ENCODE measurements at places on chromosomes 11 and 22.

DNA sequence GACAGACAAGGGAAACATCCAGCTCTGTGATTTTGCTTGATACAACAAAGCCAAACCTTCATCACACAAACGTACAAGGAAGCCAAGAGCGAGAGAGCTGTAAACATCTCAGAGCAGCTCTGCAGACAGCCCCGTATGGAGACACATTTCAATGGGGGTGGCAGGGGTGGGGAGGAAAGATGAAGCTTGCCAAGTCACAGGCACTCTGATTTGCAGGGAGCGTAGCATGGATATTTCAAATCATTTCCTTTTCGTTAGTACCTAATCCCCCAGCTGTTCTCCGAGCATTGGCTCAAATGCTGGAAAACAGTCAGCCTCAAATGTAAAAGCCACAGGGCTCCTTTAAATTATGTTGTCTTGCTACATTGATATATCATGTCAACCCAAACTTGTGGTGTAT lies 458.9 kb upstream of the CADM1 start:
- DNase-seq, result no peak

GRCh38 chr11:48033918-48034341 lies 53.6 kb downstream of the PTPRJ start:
- no peak for DNase-seq

- DNase-seq, result no peak
Observed at GRCh38 chr11:58600510-58600909, 21.6 kb downstream of the ZFP91 start.

- DNase-seq, result no peak
Observed at GRCh38 chr11:72589802-72590761, 84.1 kb downstream of the PDE2A start.

- no peak for DNase-seq
Observed at GRCh38 chr22:26806445-26807175, 149.2 kb downstream of the MIAT start.

DNA sequence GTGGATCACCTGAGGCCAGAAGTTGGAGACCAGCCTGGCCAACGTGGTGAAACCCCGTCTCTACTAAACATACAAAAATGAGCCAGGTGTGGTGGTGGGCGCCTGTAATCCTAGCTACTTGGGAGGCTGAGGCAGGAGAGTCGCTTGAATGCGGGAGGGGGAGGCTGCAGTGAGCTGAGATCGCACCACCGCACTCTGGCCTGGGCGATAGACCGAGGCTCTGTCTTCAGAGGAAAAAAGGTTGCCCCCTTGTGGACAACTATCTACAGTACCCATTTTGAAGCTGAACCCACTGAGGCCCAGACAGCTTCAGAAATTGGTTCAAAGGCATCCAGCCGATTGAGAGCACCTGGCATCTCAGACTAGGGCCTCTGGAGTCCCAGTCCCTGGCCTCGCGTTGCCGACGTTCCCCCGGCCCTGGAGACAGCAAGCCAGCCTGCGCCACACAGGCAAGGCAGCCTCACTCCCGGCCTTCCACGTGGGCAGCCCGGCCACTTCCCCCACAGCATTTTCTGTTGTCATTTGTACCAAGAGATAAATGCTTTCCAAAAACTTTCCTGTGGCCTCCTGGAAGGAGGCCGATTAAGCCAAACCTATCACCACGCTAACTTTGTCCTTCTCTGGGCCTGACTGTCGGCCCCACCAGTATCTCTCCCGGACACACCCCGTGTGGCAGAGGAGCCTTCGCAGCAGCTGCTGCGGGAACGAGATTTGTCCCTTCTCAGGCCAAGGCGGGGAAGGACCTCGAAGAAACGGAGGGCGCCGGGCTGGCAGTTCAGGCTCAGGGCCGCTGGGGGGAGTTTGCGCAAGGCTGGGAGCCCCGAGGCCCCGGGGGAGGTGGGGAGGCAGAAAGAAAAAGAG lies 82.8 kb downstream of the FLI1 start:
- peak; percentile 34 for DNase-seq

GRCh38 chr11:36243641-36244040 lies 45.6 kb downstream of the COMMD9 start:
- no peak for DNase-seq

DNA sequence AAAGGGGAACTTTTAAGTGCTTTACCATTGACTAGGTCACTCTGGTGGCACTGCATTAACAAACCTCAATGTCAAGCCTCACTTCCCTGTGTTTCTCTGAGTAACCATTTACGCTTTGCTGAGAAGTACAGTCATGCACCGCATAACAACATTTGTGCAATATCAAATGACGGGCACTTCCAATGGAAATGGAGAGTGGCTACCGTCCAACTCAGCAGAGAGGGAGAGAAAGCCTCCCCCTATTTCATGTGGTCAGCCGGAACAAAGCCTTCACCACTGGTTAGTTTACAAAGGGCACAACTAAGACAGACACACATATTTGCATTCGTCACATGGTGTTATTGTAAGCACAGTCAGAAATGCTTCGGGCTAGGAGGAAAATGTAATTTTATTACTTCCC lies 117.3 kb downstream of the RASSF10 start:
- no peak for DNase-seq

DNA sequence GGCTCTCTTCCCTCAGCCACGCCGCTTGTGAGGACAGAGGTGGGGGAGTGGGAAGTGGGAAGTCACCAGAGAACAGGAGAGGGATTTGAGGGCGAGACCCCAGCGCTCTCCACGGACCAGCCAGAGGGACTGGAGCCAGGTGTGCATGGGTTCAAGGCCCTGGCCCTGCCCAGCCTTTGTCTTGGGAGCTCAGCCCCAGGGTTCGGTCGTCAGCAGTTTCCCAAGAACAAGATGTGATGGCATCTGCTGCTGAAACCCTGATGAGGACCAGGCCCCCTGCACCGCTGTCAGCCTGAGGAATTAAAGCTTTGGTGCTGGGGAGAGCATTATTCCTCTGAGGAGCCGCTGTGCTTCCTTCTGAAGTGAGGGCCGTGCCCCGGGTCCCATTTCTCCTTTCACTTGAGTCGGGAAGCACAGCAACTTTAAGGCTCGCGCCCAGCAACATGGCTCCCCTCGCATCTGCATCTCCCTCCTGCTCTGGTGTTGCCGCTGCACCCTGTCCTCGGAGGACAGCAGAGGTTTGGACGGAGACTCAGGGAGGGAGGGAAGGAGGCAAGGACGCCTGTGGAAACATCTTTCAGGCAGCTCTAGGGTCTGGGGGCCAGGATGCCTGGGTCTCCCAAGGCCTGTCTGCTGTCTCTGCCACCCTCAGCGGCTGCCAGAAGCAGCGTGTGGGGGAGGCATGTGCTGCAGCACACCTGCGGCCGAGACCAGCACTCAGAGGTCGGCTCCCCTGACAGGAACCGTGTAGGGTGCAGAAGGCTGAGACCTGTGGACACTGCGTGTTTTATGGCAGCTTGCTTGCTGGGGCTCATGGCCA lies 3.8 kb downstream of the IFITM5 start:
- no peak for DNase-seq

DNA sequence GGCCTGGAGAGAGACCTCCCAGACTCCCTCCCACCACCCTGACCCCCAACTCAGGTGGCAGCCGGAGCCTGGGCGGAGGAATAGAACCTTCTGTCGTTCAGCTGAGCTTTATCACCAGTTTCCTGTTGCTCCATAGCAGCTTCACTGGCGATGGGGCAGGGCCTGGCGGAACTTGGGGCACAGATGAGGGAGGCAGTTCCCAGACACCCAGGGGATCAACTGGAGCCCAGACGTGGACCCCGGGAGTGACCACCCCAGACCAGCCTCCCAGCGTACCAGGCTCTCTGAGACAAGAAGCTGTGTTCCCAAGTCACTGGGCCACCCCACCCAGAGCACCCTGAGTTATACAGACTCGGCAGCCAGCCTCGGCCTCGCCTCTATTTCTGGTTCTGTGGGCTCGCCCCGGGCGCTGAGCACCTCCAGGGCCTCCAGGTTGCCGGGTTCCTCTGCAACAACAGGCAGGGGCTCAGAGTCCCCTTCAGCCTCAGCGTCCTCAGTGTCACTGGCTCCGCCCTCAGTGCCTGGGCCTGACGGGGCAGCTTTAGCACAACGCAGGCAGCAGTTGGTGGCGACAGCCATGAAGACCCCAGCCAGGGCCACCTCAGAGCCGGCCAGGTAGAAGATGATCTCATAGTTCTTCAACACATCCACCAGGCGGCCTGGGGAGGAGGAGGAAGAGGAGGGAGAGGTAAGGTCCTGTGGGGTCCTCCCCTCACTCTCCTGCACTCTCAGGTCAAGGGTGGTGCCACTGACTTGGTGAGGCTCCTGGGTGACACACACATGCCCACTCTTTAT lies 5.7 kb downstream of the SLC16A8 start:
- no peak for DNase-seq

DNA sequence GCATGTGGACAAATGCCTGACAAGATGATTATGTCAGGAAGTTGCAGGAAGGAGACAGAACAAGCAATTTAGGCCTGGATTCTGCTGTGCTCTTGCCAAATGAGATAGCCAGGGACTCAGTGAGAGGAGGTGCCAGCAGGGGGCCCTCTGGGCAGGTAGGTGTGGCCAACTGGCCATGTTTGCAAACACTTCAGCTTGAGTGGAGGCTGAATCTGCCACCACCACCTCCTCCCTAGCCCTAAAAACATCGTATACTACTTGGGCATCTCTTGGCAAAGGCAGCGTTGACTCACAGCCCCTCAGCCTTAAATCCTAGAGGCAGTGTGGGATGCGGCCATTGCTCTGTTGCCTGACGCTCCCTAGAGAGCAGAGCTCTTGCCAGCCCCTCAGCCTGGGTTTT lies 95.1 kb upstream of the PLET1 start:
- peak; percentile 22 for DNase-seq

DNA sequence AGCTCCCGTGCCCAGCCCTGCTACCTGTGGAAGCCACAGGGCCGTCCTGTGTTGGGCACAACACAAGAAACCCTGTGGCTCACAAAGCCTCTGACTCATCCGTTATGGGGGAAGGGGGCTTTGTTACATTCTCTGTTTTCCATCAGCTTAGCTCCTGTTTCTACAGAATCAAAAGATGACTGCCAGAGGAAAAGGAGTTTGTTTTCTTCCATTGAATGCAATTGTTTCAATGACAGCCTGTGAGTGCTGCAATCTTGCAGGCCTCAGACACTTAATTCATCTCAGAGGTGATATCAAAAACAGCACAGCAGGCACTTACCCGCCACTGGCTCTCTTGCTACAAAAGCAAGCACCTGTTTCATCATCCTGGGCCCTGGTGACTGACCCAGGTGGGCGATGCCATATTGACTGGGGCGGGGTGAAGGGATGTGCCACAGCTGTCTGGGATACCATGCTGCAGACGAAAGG lies 194.3 kb downstream of the OPCML start:
- no peak for DNase-seq

DNA sequence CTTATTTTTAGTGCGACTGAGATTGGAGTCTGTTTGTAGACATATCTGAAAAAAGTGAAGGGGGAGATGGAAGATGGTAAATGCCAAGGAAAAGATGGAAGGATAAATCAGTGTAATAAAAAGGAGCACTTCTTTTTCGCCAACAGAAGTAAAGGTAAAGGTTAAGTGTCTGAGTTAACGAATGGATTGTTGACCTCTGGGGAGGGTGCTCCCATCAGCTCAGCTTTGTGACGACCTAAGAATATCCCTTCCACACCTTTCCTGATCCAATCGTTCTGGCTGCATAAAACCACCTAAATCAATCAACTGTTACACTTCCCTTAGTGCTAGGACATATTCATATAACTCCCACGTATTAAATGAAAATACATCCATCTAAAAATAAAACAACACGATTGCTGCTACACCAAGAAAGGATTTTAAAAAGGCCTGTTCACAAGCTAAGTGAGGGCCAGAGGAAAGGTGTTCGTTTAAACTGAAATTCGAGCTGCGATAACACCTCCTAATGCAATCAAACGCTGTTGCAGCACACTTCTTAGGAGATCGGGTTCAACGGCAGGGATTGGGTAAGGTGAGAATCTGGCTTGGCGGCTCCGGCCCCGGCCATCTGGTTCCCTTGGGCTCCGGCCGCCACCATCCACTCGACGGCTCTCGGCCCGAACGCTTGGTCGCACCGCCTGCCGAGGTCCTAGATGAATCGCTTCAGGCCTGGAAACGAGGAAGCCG lies 658 bp downstream of the C11orf71 start:
- DNase-seq, result no peak

- no peak for DNase-seq
Observed at GRCh38 chr11:60838132-60838531, 3.8 kb upstream of the CCDC86 start.

DNA sequence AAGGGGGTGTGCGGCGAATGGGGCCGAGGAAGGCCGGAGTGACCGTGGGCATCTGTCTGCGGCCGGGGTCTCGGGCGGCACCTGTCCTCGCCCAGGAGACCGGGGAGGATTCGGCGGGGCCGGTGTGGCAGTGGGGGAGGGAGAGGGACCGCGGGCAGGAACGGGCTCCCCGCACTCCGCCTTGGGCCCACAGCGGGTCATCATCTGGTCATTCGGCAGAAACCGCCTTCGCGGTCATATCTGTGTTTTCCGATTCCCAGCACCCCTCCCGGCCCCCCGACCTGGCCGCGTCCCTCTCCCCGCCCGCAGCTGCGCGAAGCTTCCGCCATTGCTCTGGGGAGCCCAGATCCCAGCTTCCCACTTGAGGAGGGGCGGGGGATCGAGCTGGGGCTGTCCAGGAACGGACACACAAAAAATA lies 824 bp upstream of the CBX6 start:
- no peak for DNase-seq

GRCh38 chr22:32329202-32329645 lies 28.4 kb upstream of the RFPL3 start:
- no peak for DNase-seq

GRCh38 chr11:8533332-8533731 lies 60.7 kb downstream of the STK33 start:
- no peak for DNase-seq

DNA sequence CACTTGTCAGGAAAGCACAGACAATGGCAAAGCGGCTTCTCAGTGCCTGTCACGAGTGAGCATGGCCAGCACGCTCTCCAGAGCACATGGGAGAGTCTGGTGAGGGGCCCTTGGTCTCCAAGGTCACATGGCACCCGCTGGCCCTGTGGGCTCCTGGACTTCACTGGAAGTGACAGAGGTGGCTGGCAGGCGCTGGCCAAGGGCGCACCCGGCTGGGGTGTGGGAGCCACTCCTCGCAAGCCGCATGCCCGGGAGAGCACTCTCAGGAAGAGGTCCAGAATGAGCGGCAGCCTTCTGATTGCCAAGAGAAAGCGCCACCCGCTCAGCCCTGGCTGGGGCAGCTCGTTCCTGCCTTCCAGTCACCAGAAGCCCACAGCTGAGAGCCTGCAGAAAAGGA lies 17.1 kb upstream of the MOB2 start:
- DNase-seq, result no peak

DNA sequence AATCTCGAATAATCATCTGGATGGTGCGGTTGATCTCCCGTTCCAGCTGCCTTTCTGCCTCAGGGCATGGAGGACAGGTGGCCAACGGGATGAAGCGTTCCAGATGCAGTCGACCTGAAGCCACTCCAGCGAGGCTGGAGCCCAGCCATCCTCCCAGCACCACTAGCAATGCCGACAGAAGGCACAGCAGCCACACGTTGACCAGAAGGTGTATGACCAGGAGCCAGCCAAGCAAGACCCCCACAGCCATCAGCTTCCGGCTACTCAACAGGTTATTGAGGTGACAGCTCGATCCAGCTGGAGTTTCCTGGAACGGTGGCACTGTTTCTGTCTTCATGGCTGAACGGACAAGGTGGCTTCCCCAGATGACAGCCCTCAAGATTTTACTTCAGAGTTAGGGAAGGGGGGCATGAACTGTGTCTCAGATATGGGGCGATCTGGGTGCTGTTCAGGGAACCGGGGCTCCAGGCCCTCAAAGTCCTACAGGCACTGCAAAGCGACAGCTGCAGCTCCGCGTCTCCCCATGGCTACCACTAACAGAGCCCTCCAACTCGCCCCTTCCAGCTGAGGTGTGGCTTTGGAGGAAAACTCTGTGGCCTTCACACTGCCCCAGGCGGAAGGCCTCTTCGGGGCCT lies 559 bp downstream of the SNX19 start:
- DNase-seq, result no peak

- DNase-seq, result no peak
Observed at GRCh38 chr11:111946499-111946898, 9.4 kb downstream of the DIXDC1 start.
